Astrocyte (in vitro differentiated cells and primary cell): ENCODE measurements at places on chromosomes 7 and 10. TPM values are rescaled to one million over a fixed set of nuclear protein-coding genes. Genes with fewer than 3 reads are reported as not detected.

DNA sequence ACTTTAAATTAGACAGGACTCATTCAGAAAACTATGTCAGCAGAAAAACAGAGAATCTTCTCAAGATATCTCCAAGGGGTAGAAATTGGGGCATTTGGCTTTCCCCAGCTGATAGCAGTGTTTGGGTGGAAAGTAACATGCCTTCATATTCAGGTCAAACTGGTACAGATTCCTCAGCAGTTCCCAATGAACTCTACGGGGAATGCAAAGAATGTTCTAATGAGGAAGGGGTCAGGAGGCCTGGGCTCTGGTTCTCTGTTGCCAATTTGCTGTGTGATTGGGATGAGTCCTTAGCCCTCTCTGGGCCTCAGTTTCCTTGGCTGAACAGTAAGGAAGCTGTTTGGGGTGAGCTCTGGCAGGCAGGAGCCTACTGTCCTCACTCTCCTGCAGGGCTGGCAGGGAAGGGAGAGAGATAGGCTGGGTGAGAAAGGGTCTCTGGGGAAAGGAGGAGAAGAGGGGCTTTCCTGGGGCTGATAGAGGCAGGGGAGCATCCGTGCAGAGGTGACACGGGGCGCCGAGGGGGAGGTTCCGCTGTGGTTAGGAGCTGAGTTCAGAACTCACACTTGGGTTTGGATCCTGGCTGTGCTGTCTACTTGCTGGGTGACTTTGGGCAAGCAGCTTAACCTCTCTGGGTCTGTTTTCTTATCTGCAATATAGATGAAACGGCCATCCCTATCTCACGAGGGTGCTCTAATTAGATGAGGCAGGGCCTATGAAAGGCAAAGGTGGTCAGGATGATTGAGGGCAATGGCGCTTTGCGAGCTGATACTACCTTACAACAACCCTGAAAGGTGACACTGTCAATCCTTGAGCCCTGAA lies 45.1 kb downstream of the SPOCK2 start:
- no peak for DNase-seq

DNA sequence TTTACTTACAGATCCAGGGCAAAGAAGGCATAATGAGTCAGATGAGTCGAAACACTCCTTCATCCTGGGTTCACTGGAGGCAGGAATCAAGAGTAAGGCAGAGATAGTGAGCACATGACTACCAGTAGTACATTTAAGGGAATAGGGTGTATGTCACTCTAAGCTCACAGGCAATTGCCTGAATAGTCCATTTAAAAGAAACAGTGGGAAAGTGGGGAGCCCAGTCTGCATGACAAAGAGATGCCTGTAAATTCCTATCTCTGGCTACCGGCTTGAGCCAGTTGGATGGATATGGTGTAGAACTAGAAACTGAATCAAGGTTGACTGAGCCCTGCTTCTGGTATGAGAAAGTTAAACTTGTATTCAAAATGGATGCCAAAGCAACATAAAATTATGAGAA lies 861.5 kb upstream of the ZWINT start:
- DNase-seq: no peak

GRCh38 chr7:80224415-80224814 lies 89.8 kb downstream of the GNAI1 start:
- no peak for DNase-seq

DNA sequence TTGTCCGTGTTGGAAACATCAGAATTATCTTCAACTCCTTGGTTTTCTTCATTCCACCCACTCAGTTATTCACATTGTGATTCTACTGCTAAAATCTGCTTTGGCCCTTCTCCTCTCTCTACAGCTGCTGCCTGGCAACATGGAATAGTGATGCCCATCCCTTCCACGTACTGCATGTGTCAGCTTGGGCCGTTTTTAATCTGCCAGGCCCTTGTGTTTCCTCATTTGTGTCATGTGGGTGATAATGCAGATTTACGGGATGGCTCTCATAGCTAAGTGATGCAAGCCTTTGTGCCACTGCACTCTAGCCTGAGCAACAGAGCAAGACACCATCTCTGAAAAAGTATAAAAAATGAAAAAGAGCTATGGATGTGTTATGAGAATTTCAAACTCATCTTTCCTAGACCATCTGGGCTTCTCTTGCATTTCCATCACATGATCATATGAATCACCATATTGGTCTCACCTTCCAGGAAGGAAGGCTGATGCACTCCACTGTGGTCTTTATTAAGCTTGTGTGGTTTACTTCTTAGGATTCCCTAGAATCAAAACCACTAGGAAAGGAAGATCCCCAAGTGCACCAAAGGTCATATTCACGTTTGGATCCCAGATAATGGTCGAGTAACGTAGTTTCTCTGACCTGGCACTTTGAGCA lies 20.6 kb upstream of the CELF2 start:
- no peak for DNase-seq

DNA sequence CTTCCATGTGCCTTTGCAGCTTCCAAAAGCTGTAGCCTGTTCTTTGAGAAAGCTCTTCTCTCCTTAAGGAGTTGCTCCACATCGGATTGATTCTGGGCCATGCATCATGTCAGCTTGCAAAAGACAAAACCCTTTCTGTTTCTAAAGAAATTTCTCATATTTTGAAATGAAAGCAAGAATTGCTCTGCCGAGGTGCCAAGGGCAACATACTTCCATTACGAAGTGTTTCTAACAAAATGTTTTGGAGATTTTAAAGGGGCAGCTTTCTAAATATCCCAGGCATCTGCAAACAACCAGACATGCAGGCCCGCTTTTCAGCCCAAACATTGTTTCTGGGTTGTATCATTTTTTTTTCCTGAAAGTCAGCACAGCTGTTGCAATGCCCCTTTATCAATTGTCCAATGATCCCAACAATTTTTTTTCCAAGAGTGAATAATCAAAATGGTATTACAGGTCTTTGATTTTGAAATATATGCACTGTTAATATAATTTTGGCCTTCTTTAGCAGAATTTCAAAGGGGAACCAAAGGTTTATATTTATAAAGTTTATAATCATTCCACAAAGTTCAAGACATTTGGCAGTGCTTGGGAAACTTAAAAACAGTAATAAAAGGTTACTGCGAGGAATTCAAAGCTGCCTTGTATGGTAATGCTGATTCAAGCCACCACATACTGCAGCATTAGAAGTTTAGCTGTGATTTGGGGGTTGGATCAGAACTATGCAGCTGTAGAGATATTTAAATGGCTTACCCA lies 61.0 kb downstream of the TES start:
- peak; percentile 70 for DNase-seq

Gene RPEL1
- total RNA-seq: not detected in 2 replicates

DNA sequence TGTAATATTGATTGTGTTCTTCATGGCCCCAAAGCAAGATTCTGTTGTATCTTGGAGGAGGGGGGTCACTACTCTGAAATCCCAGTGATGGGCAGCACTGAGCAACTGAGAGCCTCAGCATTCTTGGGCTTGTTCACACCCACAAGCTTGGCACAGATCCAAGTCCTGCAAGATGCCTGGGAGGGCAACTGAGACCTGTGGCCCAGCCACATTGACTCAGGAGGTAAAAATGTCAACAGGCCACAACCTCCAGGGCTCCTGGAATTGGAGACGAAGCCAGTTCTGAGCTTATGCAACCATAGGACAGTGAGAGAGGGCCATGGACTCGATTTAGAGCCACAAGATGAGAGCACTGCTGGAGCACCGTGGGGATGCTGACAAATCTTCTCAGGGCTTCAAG lies 3.1 kb upstream of the DOCK1 start:
- peak; percentile 81 for DNase-seq

- no peak for DNase-seq
Observed at GRCh38 chr10:129078346-129078745, 388.7 kb upstream of the MGMT start.

Gene ZNF783
- 10.6 and 11.2 TPM in 2 replicates for total RNA-seq

Gene FAM25A
- not detected in 2 replicates for total RNA-seq

Gene OR2F1
- total RNA-seq: not detected in 2 replicates

Gene LIPM
- not detected in 2 replicates for total RNA-seq

- DNase-seq: no peak
Observed at GRCh38 chr10:128325788-128326187, 199.6 kb upstream of the MKI67 start.

GRCh38 chr10:95341716-95342130 lies 50.9 kb upstream of the PDLIM1 start:
- DNase-seq: peak; percentile 57

Gene ASB10
- not detected in 2 replicates for total RNA-seq

GRCh38 chr10:13899941-13900340 lies 313.2 kb downstream of the PRPF18 start:
- no peak for DNase-seq

Gene SEMA3E
- total RNA-seq: 3.7 and 4.6 TPM in 2 replicates

Gene GBX1
- total RNA-seq: not detected in 2 replicates

DNA sequence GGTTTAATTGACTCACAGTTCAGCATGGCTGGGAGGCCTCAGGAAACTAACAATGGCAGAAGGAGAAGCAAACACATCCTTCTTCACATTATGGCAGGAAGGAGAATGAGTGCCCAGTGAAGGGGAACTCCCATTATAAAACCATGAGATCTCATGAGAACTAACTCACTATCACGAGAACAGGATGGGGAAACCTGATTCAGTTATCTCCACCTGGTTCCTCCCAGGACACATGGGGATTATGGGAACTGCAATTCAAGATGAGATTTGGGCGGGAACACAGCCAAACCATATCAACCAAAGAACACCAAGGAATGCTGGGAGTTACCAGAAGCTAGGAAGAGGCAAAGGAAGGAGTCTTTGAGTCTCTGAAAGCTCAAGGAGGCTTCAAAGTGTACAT lies 94.3 kb downstream of the IPMK start:
- DNase-seq: no peak

GRCh38 chr10:12529976-12530375 lies 180.6 kb downstream of the CAMK1D start:
- no peak for DNase-seq

Gene CFTR
- 0.38 and 2.5 TPM in 2 replicates for total RNA-seq

DNA sequence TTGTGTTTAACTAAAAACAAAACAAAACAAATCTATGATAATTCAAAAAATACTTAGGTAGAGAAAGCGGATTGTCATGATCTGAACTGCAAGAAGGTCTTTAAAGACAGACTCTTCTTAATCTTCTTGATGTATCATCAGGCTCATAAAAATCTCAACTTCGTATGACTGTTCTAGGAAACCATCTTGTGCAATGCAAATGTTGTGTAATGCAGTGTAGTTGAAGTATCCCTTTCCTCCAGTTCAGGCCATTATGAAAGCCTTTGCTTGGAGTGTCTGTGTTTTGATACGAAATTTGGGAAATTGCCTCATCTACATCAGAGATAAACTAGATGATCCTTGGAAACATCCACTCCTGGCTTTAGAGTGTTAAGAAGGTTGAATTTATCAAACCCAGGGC lies 30.9 kb downstream of the CDK1 start:
- no peak for DNase-seq

DNA sequence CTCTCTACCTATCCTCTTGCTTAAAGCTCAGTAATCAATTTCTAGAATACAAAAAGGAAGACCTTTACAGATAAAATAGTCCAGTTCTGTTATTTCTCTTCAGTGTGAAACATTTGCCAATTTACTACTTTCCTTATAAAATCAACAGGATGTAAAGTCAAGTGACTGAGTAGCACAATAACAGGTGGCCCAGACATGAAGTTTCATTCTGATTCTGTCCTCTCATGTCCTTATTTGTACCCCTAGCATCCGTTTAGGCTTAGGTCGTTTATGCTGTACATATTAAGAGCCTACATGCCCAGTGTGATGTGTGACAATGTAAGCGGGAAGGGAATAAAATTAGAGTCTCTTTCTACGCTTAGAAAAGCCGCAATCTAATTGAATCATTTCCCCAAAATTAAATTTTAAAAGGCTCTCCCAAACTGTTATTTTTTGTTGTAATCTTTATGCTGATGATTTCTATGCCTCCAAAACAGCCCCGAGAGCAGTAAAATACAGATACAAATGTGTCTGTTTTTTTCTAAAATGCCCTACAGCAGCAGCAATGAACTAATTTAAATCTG lies 29.1 kb downstream of the EPC1 start:
- no peak for DNase-seq

Gene ARF5
- total RNA-seq: 105 and 111 TPM in 2 replicates

GRCh38 chr7:65301007-65301406 lies 72.6 kb upstream of the ZNF92 start:
- no peak for DNase-seq

Gene PTPRN2
- 0.09 TPM in 1 of 2 replicates, not detected in the other for total RNA-seq

- no peak for DNase-seq
Observed at GRCh38 chr10:68790476-68790875, 36.9 kb upstream of the STOX1 start.

DNA sequence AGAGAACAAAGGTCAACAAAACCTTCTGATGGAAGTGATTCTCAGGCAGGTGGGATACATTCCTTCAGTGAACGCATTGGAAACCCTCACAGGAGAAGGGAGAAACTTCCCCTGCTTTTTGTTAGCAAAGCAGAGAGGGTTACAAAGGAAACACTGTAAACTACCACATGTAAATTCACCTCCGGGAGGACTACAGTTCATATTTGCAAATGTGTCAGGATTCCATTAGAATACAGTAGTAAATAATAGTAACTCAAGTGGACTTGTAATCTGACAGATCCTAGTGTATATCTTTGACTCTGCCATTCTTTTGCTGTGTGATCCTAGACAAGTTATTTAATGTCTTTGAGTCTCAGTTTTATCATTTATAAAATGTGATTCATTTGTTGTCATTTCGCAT lies 504.3 kb upstream of the NRP1 start:
- no peak for DNase-seq

DNA sequence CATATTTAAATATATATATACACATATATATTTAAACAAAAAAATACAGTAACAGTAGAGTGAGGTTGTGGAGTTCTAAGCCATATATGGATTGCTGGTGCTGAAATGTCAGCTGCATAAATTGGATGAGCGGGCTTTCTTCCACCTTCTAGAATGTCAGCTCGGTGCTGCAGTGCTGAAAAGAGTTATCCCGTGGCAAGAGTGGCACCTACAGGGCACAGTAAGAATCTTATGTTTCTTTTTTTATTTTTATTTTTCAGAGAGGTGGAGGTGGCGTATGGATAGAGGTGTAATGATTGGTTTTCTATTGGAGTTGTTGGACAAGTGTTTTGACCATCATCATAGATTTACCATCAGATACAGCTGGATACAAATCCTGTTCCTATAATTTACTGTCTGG lies 86.2 kb upstream of the DYNC1I1 start:
- peak; percentile 23 for DNase-seq

GRCh38 chr7:158508802-158509385 lies 78.7 kb downstream of the PTPRN2 start:
- DNase-seq: no peak

- no peak for DNase-seq
Observed at GRCh38 chr10:89078724-89079672, 88.4 kb downstream of the FAS start.

GRCh38 chr7:136890399-136890798 lies 21.9 kb downstream of the CHRM2 start:
- peak; percentile 62 for DNase-seq

- no peak for DNase-seq
Observed at GRCh38 chr7:30525429-30525828, 20.8 kb upstream of the GGCT start.

Gene TMEM225B
- total RNA-seq: 0.23 and 0.43 TPM in 2 replicates

Gene NPTX2
- 2.4 and 4.2 TPM in 2 replicates for total RNA-seq

Gene AASS
- 13.9 and 15.6 TPM in 2 replicates for total RNA-seq
